ENCODE measurements at places on chromosomes 12 and 14. TPM values are rescaled to one million over a fixed set of nuclear protein-coding genes. Genes with fewer than 3 reads are reported as not detected.

Gene CINP
- 55.2 TPM for total RNA-seq

Gene SMIM41
- not detected for total RNA-seq

Gene TAS2R19
- 0.61 TPM for total RNA-seq

Gene PPP4R4
- total RNA-seq: not detected

Gene PCED1B
- total RNA-seq: 5.4 TPM

Gene RPL10L
- not detected for total RNA-seq

Gene KRT79
- total RNA-seq: not detected

Gene ITGB7
- total RNA-seq: 0.51 TPM

- peak; percentile 63 for DNase-seq
These were observed 3.4 kb downstream of the PLEKHG3 start for GRCh38 chr14:64707661-64708060.

DNA sequence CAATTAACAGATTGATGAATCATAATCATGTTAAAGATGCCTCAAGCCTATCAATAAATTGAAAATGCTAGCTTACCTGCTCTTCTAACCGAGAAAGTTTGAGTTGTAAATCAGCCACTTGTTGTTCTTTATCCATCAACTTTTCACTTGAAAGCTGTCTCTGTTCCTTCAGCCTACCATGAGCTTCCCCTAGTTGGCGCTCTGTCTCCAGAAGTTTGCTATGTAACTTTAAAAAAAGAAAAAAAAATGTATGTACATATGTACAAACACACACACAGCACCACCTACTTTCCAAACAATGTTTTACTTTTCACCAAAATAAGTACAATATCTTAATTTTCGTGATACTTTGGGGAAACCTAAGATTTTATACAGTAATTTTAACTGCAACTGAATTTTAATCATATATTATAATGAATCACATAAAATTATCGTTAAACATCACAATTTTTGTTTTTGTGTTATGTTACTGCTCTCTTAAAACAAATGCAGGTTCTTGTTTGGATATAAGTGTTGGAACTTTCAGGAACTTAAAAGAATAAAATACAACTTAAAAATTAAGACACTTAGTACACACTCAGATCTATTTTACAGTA is 101.2 kb downstream of the EEA1 start:
- peak; percentile 38 for DNase-seq

- peak; percentile 64 for DNase-seq
These were observed 52.2 kb downstream of the LRP6 start for GRCh38 chr12:12214635-12215131.

DNA sequence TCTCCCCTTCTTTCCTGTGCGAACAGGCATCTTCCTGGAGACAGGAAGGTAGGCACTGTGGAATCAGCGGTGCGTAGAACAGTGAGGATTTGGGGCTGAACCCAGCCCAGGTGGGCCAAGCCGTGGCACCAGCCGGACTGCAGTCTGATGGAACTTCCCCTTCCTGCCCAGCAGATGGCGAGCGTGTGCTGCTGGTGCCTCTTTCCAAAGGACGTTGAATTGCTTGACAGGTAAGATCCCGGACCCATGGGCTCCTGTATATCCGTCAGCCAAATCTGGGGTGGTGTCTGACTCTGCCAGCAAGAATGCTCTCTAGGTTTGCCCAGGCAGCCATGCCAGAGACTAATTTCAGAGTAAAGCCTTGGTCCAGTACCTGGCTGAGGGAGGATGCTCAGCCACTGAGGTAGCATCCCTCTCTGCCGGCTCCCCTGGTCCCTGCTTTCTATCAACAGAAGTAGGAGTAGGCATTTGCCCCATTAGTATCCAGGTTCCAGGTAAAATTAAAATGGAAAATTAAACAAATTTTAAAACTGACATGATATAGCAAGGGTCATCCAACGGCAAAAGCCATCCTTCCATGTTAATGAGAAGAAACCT is 21.1 kb upstream of the KCNA5 start:
- no peak for DNase-seq

DNA sequence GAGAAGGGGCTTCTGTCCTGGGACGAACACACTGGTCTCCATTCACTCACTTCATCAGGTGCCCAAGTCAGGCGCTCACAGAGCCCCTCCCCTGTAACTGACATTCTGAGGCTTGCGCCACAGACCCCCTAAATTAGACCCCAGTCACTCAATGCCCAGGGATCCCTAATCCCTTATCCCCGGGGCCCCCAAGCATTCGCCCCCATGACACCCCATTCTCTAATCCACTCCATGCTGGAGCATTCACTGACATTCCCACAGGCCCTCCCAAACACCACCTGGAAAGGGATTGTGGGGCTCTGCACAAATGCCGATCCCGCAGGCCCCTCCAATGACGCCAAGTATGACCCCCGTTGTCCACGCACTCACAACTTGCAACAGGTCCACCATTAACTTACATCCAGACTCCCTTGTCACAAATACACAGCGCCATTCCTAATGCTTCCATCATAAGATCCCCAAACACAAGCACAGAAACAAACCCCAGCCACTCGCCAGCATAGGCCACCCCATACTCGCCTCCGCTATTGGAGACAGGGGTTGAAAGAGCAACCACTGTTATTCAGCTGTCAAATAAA is 1.5 kb downstream of the ZNF605 start:
- no peak for DNase-seq

- no peak for DNase-seq
These were observed 28.1 kb downstream of the ARF6 start for GRCh38 chr14:49920935-49921334.

- DNase-seq: peak; percentile 60
These were observed 4.4 kb upstream of the SMIM41 start for GRCh38 chr12:52074971-52075724.

DNA sequence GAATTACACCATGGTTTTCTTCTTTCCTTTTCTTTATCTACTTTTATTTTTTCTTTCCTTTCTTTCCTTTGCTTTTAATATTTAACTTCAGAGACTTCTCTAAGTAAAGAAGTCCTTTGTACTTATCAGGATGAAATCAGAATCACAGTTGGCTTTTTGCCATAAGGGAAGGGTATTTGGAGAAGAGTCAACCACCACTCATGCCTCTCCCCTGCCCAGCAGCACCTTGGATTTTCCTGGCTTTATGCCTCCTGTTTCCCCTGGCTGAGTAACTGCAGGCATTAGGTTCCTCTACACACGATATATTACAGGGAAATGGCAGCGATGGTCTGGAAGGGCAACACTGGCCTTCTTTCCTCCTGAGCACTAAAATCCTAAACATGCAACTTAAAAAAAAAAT is 266.4 kb upstream of the CAND1 start:
- DNase-seq: no peak

- peak; percentile 36 for DNase-seq
These were observed 6.6 kb downstream of the BRF1 start for GRCh38 chr14:105294142-105294597.

DNA sequence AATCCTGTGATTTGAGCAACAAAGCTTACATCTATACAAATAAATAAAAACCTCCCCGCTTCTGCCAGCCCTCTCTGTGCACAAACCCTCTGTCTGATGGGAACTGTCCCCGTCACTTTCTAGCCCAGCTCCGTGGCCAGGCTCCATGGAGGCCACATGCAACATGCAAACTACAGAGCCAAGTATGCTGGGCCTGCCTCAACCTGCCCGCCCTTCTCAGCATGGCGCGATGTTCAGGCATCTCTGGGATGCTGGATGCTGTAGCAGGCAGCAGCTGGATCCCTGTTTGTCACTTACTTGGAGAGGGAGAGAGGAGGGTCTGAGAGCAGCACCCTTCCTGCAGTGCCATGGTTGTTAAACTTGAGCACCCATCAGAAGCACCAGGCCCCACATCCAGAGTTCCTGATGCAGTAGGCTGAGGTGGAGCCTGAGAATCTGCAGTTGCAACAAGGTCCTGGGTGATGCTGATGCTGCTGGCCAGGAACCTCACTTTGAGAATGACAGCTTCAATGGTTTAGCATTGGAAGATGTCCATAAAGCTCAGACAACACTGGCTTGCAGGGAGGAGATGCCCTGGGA is 32.4 kb downstream of the CLMN start:
- DNase-seq: no peak

DNA sequence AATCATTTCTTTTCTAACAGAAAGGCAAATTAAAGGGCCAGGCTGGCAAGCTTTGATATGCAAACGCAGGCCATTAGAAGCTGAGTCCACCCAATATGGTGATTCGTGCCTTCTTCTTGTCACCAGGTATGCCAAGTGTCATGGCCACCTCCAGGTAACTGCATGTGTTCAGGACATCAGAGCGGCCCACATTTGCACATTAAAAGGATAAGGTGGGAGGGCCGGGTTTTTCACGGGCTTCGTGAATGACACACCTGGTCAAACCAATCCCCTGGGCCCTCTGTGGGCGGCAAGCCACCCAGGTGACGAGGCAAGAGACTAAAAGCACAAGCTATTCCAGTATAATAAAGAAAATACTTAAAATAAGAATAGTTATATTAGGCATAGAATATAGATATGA is 75.9 kb upstream of the TSPAN11 start:
- no peak for DNase-seq

DNA sequence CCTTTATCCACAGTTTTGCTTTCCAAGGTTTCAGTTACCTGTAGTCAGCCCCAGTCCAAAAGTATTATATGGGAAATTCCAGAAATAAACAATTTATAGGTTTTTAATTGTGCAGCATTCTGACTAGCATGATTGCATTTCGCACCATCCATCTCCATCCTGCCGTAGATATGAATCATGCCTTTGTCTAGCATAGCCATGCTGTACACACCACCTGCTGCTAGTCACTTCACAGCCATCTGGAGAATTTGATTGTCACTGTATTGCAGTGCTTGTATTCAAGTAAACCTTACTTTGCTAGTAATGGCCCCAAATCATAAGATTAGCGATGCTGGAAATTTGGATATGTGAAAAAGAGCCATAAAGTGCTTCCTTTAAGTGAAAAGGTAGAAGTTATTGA is 36.0 kb downstream of the MUCL1 start:
- DNase-seq: no peak

- peak; percentile 20 for DNase-seq
These were observed 37.9 kb downstream of the A2ML1 start for GRCh38 chr12:8860165-8860961.

DNA sequence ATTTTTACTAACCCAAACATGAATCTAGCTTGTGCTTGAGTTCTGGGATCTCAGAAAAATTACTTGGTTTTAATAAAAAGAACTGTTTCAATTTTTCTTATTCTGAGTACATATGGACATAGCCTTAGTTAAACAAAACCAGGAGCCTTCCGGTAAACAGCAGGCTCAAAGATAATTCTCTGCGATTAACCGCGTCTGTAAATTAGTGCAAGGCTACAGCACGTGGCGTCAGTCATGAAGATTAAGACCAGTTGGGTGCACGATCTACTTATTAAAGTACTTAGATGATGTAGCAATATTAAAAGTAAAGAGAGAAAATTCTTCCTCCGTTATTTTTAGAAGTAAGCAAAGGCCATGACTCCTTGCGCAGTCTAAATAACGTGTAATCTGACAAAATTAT is 700 bp downstream of the KCNJ8 start:
- no peak for DNase-seq

GRCh38 chr12:56593909-56594621 is 36.1 kb downstream of the BAZ2A start:
- peak; percentile 76 for DNase-seq

DNA sequence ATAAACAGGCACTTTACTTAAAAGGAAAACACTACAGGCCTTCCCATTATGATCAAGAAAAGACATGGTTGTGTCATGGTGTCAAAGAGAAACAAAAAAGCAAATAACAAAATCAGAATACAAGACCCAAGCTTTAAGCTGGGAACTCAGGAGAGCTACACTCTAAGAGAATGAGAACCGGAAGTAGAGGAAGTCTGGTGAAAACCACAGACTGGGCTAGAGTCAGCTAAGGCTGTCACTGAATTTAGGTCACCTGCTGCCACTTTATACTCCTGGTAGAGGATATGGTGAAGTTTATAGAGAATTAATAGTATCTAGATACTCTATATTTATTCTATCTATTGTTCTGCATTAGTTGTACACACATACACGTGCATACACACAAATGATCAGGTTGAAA is 971.7 kb downstream of the FLRT2 start:
- no peak for DNase-seq

- no peak for DNase-seq
These were observed 5.4 kb downstream of the ACAD10 start for GRCh38 chr12:111691262-111691661.

DNA sequence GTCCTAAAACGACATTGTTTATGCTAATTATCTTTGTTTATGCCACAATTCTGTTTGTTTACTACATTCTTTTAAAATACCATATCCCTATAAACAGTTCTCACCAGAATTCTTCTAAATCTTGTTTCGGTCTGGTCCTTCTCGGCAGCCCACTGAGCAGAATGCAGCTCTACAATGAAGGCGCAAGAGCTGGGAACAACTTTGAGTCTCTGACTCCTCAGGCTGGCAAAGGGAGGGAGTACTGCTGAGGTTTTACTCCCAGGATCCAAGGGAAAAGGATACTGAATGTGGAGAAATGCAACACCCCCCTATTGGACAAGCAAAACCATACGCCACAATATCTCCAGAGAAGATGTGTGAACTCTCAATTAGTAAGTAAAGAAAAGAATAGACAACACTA is 5.4 kb downstream of the SOX5 start:
- no peak for DNase-seq

- peak; percentile 2 for DNase-seq
These were observed 7.8 kb upstream of the PLXNC1 start for GRCh38 chr12:94140556-94140955.

DNA sequence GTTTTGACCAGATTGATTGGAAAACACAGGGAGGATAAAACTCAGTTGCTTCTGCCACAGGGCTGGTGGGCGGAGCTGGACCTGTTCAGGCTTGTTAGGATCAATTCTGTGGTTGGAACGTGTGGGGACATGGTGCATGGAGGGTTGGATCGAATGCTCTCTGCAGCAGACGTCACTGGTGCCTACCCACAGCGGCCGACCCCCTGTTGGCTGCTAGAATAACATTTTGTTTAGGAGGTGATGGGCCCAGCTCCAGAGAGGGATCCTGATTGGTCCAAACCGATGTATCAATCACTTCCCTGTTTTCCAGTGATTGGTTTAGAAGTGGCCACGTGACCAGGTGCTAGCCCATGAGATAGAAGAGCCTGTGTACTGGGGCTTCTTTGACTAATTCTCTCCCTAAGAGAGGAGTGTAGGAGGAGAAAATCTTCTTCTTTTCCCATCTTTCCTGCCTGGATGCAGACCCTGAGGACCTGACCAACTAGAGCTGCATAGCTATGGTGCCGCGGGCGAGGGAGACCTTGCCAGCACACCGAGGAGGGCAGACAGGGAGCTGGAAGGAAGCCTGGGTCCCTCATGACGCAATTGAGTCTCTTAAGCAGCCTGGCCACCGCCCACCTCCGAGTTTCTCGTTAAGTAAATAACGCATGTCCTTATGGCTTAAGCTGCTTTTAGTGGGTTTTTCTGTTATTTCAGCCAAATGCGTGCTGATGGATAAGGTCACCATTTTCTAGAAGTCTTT is 163.5 kb downstream of the AACS start:
- no peak for DNase-seq

GRCh38 chr12:45637706-45638105 is 91.8 kb upstream of the ARID2 start:
- peak; percentile 35 for DNase-seq
